ENCODE measurements at places on chromosomes 1 and 21.

GRCh38 chr1:153206631-153207030 lies 3.4 kb downstream of the LELP1 start:
- DNase-seq, result no peak

DNA sequence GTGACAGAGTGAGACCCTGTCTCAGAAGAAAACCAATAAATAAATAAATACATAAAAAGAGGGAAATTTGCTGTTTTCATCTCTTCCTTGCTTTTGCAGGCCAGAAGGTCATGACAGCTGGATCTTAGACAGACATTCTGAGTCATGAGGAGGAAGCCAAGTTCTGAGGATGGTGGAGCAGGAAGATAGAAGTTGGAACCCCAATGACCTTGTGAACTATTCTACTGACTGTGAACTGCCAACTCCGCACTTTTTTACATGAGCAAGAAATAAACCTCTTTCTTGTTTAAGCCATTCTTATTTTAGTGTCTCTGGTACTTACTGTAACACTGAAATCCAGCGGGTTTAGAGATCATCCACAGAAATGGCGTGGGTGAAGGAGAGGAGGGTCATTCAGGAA lies 8.5 kb downstream of the CD84 start:
- no peak for DNase-seq

DNA sequence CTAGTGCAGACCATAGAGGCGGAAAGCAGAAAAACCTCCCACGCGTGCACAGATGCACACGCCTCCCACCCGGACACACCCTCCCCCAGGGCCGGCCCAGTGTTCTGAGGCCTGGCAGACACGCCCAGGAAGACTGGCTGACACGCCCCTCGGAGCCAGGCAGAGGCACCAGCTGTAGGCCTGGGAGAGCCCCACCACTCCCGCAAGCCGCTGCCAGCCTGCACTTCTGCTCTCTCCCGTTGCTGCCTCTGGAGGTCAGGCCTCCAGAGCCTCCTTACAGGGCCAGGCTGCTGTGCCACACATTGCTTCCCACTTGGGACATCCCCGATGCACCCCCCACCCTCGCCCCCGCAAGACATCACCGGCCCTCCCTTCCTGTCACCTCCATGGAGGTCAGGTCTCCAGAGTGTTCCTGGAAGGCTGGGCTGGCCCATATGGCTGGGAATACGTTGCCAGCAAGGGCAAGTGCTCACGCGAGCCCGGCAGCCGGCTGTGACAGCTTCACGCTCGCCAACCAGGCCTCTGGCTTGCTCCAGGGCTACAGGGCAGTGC lies 40.4 kb downstream of the CASZ1 start:
- DNase-seq, result peak; percentile 27

DNA sequence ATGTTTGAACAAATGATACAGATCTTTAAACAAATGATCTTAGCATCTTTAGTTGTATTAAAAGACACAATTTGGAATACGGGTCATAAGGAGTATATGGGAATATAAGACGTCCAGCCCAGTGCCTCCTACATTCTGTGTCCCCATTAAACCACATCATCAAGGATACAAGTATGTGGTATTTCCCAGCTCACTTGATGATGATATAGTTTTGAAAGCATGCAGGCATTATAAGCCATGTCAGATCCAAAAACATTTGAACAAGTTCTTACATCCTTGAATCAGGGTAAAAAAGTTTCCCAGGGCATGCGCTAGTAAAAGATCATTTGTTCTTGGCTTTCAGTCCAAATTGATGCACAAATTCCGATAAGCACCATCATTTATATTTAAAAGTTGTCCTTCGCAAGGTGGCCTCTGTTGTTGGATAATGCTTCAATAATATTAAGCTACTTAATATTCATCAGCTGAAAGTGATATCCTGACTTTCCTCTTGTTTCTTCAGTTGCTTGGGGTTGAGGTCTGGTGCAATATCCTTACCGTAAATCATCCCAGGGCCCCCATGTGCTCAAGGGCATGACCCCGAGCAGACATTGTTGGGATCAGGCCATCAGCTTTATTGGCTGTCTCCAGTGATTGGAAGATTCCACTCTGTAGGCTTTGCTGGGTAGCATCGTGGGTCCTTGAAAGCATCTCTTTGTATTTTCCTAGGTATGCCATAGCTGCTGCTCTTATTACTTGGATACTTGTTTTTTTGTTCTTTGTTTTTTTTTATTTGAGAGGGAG lies 61.8 kb downstream of the CENPF start:
- no peak for DNase-seq

GRCh38 chr1:91570120-91570448 lies 69.4 kb downstream of the CDC7 start:
- DNase-seq, result no peak

DNA sequence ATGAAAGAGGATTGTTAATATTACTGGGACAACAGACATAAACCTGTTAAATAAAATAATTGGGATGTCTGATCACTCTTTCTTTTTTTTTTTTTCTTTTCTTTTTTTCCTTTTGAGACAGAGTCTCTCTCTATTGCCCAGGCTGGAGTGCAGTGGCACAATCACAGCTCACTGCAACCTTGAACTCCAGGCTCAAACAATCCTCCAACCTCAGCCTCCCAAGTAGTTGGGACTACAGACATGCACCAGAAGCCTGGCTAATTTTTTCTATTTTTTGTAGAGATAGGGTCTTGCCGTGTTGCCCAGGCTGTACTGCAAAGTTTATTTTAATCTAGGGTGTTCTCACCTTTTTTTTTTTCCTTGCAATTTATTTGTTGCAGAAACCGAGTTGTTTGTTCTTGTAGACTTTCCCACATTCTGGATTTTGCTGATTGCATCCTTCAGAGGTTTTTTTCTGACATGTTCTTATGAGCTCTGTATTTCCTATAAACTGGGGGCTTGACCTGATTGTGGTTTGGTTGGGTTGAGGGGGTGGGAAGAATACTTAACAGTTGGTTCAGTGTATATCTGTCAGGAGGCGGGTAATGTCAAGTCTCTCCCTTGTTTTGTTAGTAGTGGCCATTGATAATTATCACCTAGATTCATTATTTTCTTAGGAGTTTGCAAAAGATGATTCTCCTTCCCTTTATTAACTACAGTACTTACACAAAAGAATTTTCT lies 125.2 kb downstream of the MAST2 start:
- DNase-seq, result no peak

- DNase-seq, result no peak
These were observed 79.0 kb downstream of the CASZ1 start for GRCh38 chr1:10717296-10718082.

GRCh38 chr1:96723936-96724335 lies 2.4 kb downstream of the PTBP2 start:
- DNase-seq, result no peak

GRCh38 chr1:93847811-93848288 lies 31.2 kb downstream of the DNTTIP2 start:
- peak; percentile 51 for DNase-seq

- no peak for DNase-seq
These were observed 37.7 kb downstream of the COQ8A start for GRCh38 chr1:226977643-226978431.

- DNase-seq, result no peak
These were observed 125.4 kb downstream of the TBX19 start for GRCh38 chr1:168405906-168406549.

DNA sequence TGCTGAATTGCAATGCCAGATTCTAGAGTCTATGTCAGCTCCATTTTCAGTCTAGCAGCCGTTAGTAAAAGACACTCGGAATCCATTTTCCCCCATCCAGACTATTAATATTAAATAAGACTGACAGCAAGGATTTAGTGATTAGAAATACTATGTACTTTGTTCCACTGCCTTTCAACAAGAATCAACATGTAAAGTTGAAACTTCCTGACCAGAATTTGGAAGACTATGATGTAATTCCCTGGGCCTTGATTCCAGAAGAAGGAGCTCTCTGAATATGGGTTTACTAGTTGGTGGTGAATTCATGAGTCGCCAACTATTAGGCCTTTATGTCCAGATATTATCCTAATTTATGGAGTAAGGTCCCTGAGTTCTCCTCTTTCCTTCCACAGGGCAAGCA lies 24.8 kb downstream of the KDM1A start:
- no peak for DNase-seq

DNA sequence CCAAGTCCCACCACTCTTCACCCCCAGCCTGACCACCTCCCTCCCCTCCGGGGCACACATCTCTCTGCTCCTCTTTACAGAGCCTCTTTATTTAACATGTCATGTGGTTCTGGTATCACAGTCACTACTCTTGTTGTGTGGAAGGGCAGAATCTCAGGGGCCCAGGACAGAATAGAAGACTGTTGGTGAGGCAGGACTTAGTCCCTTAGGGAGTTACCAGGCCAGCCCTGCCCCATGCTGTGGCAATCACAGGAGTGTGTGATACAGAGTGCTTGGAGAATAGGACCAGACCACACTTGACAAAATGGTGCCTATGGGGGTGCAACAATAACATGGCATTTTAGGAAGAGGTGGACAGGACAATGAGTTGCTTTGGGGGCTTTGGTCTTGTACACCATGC lies 43.0 kb upstream of the CRNN start:
- no peak for DNase-seq

- no peak for DNase-seq
These were observed 44.3 kb upstream of the MAP1LC3C start for GRCh38 chr1:242043165-242043564.
